ENCODE measurements at places on chromosomes 6 and 20.

DNA sequence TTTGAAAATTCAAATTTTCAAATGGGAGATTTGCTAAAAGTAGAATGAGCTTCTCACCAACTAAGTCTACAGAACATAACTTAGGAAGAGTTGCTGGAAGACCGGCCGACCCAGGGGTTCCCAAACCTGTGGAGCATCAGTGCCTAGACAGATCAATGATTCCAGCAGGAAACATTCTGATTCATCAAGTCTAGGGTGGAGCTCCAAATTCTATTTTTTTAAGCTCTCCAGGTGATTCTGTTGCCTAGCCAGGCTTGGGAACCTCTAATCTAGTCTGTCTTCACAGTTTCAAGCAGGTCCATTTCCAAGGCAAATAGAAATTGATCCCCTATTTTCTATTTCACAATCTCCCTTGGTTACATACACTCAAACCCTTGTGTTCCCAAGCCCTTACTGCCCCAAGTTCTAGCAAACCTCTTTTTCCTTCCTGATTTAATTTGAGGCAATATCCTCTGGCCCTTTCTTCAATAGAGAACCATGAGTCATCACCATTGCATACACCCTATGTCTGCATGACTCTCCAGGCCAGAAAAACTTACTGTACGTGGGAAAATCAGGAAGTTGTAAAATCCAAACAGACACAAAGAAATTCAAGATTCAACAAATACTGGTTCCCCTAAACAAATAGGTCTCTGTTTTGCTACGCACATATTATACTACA lies 8.9 kb downstream of the ATXN1 start:
- DNase-seq = no peak

DNA sequence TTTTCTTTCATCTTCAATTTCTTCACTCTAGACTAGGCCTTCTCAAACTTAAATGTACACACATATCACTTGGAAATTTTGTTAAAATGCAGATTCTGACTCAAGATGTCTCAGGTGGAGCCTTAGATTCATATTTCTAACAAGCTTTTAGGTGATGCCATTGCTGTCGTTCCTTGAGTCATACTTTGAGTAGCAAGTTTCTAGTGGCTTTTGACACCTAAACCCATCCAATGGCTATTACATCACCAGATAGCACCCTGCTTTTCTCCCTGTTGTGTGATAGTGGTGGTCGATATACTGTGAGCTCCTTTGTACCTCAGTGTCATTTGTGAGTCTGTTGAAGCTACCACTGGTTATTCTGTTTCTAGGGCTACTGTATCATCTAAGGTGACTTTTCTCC lies 34.8 kb upstream of the BAG2 start:
- no peak for DNase-seq

- no peak for DNase-seq
Observed at GRCh38 chr20:25246182-25246999, 1.5 kb upstream of the PYGB start.

GRCh38 chr20:23086931-23087411 lies 847 bp upstream of the CD93 start:
- no peak for DNase-seq
